ENCODE measurements at places on chromosomes 1 and 21.

DNA sequence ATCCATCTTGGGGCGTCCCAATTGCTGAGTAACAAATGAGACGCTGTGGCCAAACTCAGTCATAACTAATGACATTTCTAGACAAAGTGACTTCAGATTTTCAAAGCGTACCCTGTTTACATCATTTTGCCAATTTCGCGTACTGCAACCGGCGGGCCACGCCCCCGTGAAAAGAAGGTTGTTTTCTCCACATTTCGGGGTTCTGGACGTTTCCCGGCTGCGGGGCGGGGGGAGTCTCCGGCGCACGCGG lies 282 bp upstream of the SOD1 start:
- no peak for DNase-seq

DNA sequence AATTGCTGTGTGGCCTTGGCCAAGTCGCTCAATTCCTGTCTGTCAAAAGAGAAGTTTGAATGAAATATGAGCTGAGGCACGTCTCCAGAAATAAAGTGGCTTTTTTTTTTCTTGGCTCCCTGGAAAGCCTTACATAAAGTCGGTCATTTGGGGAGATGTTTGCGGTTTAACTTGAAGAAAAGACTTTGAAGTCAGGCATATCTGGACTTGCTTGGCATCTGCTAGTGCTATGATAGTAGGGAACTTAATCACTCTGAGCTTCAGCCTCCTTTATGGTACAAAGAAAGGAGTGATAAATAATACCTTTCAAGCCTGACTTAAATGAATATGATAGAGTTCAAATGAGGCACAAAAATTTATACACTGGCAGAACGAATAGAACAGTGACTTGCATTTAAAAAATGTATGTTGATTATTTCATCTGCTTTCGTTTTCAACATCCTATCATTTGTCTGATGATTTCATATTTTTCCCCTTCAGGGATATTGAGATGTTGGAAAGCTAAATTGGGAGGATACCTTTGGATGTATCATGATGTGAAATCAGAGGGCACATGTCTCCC lies 60.2 kb downstream of the FASLG start:
- no peak for DNase-seq

- no peak for DNase-seq
These were observed 84.3 kb upstream of the SPATA6 start for GRCh38 chr1:48556186-48556850.

GRCh38 chr1:3058263-3059030 lies 10.6 kb upstream of the PRDM16 start:
- no peak for DNase-seq

DNA sequence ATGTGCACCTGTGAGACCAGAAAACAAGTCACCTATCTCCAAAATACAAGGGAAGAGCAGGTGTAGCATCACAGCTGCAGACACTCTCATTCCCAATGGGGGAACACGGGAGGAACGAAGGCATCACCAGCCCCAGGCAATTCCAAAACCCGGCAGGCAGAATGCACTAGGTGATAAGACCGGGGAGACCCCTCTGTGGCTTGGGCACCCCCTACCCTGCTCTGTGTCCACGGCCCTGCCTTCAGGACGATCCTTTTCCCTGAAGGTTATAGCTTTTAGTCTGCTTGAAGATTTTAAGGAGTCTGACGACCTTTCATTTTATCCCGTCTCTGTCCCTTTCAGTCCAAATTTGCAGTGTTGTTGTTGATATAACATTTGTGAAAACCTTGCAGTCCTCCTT lies 19.2 kb downstream of the TRPM2 start:
- DNase-seq = no peak

DNA sequence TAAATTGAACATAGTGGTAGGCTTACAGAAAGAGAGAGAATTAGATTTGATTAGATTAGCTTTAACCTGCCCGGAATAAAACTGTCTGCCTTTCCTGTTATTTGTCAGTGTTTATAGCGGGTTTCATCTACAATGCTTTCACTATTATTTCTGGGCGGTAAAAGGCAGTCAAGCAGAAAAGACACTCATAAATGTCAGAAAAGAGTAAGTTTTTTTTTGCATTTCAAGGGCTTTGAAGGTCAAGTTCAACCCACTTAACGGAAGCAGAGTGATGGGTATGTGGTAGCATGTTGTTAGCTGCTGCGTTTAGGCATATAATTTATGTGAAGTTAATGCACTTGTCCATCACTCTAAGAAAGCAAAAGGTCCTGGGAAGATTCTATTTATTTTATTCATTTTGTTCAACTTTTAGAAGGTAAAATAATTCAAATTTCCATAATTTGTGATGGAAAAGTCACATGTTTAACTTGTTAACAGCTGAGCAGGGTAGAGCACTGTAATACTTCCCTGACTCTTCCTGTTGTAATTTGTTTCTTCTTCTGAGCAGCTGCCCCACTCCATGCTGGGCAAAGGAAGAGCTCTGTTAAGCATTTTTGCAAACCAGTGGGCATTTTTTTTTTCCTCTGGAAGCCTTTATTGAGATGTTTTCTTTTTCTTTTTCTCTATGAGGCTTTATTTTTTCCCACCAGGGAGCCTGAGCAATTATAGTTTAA lies 220.1 kb downstream of the ST6GALNAC3 start:
- DNase-seq = no peak

GRCh38 chr1:201125019-201125418 lies 2.0 kb downstream of the ASCL5 start:
- no peak for DNase-seq

GRCh38 chr1:172351754-172352161 lies 68.7 kb upstream of the C1orf105 start:
- DNase-seq = no peak

DNA sequence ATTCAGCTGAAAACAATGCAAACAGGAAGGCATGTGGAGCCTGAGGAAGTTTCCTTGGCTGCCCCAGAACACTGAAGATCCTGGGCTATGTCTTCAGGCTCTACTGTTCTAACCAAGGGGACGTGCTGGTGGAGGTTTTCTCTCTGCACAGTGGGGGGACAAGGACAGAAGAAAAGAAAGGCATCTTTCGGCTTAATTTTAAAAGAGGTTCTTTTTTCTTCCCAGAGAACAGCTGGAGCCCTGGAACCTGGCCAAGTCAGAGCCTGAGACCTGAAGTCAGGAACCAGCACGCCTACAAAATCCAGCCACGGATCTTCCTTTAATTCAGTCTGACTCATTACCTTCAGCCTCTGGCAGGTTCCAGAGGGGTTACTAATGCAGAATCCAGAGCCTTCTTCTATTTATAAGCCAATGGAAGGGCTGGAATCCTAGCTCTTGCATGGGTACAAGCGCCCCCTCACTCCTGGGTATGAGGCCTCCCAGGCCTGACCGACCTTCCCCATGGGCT lies 19.8 kb downstream of the CTNNBIP1 start:
- no peak for DNase-seq

- DNase-seq = no peak
These were observed 19.9 kb downstream of the LGR6 start for GRCh38 chr1:202213361-202214088.

GRCh38 chr1:20770314-20771087 lies 16.6 kb downstream of the HP1BP3 start:
- DNase-seq = no peak

DNA sequence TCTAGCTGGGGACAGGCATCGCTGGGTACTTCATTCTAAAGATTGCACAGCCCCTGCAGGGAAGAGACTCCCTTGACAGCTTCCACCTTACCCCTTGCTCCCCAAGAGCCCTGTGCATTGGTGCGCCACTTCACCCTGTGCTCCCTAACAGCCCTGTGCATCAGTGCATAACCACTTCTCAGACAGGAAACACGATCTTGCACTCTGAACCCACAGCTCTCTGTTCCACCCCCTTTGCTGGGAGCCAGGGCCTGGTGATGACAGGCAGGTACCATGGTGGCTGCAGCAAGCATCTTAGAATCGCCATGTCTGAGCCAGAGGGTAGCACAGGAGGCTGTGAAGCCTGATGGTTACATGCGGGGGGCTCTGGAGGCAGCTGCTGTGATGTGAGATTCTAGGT lies 5.0 kb downstream of the ALPL start:
- DNase-seq = no peak

- no peak for DNase-seq
These were observed 126.0 kb downstream of the SYF2 start for GRCh38 chr1:25106352-25106751.

- no peak for DNase-seq
These were observed 85.8 kb downstream of the SYF2 start for GRCh38 chr1:25146451-25146855.

DNA sequence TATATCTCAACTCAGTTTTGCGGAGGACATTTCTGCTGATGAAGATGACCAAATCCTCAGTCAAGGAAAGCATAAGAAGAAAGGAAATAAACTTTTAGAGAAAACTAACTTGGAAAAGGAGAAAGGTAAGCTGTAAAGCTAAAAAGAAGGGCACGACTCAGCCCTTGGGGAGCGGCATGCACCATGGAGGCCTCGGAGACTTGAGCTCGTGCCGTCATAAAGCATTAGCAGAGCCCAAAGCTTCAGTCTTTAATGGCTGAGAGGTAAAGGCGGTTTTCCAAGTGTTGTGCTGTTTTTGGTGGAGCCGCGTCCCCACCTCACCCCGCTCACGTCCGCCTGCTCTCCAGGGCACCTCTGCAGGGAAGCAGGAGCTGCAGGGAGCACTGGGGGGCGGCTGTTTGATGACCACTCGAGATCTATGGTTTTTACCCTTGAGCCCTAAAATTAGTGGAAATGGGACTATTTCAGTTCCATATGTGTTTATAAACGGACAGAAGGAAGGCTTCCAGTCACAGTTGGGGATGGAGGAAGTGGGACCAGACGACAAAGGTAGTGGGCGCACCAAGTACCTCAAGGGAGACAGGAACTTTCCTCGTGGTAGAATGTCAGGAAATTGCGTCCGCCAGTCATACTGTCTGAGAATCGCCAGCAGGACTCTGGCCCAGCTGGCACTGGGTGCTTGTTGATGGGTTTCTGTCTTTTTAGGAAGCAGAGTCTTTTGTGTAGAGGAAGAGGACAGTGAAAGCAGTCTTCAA lies 27.6 kb downstream of the RRP1B start:
- DNase-seq = no peak

- no peak for DNase-seq
These were observed 120.7 kb upstream of the JUN start for GRCh38 chr1:58904299-58905125.

GRCh38 chr1:230772457-230773395 lies 25.5 kb downstream of the CAPN9 start:
- peak; percentile 83 for DNase-seq

GRCh38 chr1:153001382-153001781 lies at the start of gene SPRR3:
TSS of gene SPRR3 (plus strand) at chr1:153001749. CDS start at chr1:153003021, 1,272 bp downstream.
- DNase-seq = no peak

DNA sequence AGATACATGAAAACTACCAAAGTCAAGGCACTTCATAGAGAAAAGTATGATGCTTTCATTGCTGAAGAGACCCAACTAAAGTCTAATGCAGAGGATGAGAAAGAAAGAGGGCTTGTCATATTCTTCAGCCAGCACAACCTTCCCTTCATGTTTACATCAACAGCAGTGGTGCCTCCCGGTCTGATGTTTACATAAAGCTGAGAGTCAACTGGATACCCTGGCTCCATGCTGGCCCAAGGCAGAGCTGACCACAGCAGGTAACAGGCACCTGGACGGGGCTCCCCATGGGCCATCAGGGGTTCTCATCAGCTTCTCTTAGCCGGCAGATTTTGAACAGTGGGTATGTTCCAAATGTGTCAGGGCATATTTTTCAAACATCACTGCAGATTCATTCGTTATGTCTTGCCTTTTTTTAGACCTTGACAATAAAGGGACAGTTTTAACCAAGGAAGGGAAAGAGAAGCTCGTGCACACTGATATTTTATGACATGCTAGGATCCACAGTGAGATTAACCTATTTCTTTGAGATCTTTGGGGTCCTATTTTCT lies 117.1 kb downstream of the NRIP1 start:
- no peak for DNase-seq

DNA sequence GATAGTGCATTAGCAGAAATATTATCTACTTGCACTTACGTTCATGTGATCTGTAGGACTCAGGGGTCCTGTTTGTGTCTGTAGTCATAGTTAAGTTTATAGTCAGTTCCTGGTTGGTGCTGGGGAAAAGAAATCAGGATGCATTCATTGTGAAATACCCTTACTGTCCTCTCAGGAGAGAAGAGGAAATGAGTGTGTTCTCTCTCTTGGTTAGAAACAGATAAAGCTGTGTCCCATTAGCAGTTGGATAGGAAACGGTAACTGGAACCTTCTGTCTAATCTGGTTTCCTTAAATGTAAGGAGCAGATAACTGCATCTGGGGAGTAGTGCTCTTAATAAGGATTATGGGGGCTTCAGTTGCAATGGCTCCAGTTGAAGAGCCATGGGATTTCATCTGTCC lies 8.9 kb downstream of the SDCCAG8 start:
- no peak for DNase-seq

DNA sequence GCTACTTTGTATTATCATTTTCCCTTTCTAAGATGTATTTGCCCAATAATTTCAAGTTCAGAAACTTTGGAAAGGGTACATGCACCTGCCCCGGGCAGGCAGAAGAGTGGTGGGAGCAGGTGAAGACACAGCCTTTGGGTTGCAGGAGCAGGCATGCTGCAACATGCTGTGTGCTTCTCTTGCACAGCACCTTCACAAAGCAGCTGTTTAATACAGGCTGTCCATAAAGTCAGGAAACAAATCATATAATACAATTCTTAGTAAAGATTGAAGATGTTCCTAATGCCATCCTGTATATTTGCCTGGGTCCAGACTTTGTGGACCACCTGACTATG lies 182.9 kb downstream of the ZNF281 start:
- DNase-seq = no peak

- DNase-seq = no peak
These were observed 185.3 kb downstream of the NRIP1 start for GRCh38 chr21:14879458-14879857.

DNA sequence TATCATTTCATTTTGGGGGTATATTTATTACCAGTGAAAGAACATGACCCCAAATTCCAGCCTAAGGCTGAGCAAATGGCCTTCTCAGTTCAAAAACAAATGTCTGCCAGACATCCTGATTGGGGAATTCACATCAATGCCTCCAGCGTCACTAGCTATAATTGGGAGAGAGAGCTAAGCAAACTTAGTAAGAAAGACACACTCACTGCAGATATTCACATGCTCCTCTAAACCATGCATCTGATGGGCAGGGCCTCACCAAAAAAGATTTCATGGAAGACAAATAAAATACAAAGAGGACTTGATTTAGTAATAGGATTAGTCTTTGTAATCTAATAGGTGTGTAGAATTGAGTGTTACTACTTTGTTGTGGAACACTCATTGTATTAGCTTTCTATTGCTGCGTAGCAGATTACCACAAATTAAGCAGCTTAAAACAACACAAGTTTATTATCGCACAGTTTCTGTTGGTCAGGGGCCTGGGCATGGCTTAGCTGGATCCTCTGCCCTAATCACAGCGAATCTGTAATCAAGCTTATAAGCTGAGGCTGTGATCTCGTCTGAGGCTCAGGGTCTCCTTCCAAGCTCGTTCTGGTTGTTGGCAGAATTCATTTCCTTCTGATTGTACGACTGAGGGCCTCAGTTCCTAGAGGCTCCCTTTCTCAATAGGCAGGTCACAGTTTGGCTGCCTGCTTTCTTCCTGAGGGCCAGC lies 243.0 kb downstream of the PBX1 start:
- DNase-seq = no peak

- no peak for DNase-seq
These were observed 120.3 kb downstream of the TM2D1 start for GRCh38 chr1:61604684-61605083.
